ENCODE measurements at places on chromosomes 2 and 18.

DNA sequence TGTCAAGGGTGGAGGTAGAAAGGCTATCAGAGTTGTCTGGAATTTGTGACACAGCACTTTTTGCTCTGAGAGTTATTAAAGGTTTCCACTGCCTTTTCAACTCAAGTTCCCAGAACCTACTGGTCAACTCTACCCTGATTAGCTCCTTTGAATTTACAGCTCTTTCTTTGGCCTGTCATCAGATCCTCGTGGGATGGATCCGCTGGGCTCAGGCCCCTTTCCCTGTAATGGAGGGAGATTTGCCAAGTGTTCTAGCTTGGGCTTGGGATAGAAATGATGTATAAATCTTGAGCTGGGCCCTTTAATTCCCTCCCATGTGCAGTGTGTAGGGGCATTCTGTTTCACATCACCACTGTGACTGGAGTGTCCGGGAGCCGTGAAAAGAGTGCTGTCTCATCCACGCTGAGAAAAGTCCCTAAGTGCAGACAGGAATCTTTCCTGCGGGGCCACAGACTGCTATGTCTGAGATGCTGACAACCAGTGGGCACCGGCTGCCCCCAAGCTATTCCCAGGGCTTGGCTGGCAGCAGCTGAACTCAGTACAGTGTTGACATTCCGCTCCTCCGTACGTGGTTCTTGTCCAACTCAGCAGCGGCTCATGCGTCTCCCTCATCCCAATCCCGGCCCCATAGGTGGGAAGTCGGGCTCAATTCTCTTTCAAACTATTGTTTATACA lies 46.9 kb upstream of the ARHGAP28 start:
- DNase-seq = no peak

GRCh38 chr2:197138506-197138905 lies 172.1 kb downstream of the ANKRD44 start:
- DNase-seq = no peak

DNA sequence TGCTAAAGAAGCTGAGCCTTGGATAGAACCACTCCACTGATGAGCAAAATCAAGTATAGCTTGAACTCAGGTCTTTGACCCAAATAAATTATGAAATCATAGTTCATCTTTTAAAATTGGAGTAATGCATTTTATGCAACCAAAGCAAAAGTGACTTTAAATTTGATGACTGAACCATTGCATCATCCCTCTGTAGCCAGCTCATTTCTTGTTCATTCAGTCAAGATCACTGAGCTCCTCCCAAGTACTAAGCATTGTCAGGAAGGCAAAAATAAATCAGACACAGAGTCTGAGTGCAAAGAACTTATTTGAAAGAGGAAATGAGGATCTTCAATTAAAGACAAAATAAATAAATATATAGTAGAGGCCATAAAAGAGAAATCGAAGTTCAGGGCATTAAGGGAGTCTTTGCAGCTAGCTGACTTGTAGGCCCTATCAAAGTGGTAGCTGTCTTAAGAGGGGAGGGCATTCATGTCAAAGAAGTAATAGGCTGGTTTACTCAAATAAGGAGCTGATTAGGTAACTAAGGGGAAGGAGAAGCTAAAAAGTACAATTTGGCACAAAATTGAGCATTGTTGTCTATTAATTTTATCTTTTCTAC lies 411.8 kb downstream of the MTX2 start:
- DNase-seq = no peak

DNA sequence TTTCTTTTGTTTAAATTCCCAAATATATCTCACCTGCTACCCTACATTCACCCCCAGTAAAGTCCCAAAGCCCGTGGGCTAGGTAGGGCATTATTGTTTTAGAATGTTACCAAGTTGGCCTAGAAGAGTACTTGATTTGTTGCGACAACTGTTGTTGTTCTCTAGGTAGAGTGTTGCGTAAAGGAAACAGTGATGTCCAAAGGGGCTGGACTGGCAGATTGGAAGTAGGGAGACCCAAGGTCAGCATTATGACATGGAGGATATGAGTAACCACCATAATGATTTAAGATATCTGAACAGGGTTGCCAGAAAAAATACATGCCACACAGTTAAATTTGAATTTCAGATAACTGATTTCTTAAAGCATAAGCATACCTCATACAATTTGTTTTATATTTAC lies 39.2 kb downstream of the SCN1A start:
- no peak for DNase-seq

- no peak for DNase-seq
Measured at GRCh38 chr18:47677952-47678351, 252.5 kb downstream of the SMAD2 start.

GRCh38 chr2:187710791-187711521 lies 156.7 kb upstream of the TFPI start:
- no peak for DNase-seq

DNA sequence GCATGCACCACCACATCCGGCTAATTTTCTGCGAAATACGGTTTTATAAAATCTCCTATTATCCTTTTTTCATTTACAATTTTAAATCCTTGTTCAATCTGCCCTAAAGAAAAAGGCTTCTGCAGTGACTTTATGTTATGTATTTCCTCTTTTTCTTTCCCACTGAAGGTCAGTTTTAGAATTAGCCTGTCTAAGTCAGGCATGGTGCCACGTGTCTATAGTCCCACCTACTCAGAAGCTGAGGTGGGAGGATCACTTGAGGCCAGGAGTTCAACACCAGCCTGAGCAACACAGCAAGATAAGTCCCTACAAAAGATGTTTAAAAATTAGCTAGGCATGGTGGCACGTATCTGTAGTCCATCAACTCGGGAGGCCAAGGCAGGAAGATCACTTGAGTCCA lies 39.8 kb upstream of the TNFRSF11A start:
- DNase-seq = no peak

DNA sequence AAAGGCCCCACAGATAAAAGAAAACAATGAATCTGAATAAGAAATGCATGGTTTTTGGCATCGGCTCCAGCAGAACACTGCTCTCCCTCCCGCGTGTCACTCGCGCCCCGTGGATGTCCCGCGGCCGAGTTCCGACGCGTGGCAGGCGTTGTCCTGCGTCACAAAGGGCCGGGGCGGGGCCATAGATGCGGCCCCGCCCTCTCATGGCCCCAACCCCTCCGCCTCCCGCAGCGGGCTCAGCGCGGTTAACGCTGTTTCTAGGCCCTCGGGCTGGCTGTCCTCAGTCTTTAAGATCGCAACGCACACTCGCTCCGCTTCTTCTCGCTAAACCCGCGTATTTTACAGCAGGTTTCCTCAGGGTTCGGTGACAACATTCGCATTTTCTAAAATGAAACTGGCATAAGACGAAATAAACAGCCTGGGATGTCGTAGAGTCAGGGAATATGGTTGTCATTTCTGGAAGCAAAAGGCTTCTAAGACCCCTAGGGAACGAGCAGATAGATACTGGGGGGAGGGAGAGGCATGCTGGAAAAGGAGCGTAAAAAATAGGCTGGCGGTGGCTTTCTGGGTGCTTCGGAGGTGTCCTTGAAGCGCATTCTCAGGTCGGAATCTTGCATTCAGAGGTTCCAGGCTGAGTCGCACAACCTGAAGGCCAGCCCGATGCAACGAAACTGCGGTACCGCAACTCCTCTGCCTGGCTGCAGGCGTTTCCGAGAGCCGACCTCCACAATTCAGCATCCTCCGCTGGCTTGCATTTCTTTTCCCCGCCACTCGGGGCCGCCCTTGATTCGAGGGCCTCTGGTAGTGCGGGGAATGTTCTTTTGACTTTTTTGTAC lies at the start of gene FKBP7:
Gene FKBP7, minus strand, starts transcription at position 162 of the 836 bp plus-strand sequence. Its CDS starts 101 bp downstream, at position 61.
- peak; percentile 90 for DNase-seq

GRCh38 chr2:190649035-190649797 lies at the start of gene NAB1:
Gene NAB1, plus strand, starts transcription at chr2:190649083. Its CDS starts 10,094 bp downstream, at chr2:190659177.
- peak; percentile 53 for DNase-seq

- no peak for DNase-seq
Measured at GRCh38 chr2:143975216-143975615, 544.7 kb downstream of the ZEB2 start.

GRCh38 chr2:98944775-98945174 lies 8.8 kb upstream of the CRACDL start:
- no peak for DNase-seq

DNA sequence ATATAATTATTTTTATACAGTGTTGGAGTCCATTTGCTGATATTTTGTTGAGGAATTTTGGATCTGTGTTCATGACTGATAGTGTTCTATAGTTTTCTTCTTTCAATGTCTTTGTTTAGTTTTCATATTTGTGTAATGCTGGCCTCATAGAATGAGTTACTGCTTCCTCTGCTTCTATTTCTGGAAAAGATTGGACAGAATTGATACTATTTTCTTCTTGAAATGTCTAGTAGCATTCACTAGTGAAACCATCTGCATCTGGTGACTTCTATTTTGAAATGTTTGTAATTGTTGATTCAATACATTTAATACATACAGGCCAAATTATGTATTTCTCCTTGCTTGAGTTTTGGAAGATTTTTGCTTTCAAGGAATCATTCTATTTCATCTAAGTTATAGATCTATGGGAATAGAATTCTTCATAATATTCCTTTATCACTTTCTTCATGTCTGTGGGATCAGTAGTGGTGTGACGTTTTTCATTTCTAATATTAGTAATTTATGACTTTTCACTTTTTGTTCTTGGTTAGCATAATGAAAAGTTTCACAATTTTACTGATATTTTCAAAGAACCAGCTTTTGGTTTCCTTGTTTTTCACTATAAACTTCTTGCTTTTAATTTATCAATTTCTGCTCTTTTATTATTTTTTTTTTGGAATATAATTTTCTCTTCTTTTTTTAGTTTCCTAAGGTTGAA lies 509.9 kb upstream of the VRK2 start:
- DNase-seq = no peak

GRCh38 chr2:58812771-58813344 lies 571.7 kb upstream of the FANCL start:
- no peak for DNase-seq

DNA sequence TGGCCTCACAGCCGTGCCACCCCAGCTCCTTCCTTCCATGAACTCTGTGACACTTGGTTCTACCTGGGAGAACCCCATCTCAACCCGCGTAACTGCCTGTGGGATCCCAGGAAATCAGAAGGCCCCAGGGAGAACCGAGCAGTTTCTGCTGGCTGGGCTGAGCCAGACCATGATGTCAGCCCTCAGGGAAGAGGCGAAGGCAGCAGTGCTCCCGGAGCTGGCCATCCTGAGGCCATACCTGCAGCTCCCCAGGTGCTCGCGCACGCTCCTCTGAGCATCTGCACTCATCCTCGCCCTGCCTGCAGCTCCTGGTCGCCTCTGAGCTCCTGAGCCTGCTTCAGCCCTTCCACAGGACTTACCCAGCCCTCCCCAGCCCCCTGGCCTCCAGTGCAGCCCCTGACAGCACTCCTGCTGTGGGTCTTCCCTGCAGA lies 186.1 kb downstream of the SEPTIN10 start:
- DNase-seq = no peak

DNA sequence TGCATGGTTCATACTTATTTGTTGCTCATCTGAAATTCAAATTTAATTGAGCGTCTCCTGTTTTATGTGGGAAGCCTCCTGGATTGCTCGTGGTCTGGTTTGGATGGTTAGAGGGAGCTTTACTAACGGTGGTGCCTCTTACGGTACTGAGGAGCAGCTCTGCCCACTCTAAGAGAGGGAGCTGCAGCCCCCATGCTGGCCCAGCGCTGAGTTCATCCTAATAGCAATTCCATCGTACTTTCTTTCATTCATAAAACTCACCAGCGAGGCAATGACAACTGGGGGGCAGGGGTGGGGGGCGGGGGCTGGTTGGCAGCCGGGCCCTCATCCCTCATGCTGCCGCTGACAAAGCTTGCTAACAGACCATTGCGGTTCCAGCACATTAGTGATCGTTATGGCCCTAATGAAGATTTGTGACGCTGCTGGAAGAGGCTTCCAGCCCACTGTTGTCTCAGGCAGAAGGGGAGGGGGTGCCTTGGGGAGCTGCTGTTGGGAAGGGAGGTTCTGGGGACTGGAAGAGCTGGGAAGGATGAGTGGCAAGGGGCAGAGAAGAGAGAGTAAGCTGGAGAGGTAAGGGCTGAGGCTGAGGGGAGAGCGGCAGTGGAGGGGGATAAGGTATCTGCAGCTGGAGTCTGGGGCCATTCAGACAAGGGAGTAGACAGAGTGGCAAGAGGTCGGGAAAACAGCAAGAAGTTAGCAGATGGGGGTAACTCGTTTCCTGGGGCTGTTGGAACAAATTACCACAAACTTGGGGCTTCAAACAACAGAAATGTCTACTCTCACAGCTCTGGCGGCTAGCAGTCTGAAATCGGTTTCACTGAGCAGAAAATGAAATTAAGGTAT lies 238.1 kb downstream of the LPIN1 start:
- DNase-seq = no peak
